Activated CD4-positive, CD25-positive, alpha-beta regulatory T cell treated with anti-CD3 and anti-CD28 coated beads, Interleukin-2, amount 50 U/mL, for 24 hours (primary cell): ENCODE measurements at places on chromosomes 11 and 22.

DNA sequence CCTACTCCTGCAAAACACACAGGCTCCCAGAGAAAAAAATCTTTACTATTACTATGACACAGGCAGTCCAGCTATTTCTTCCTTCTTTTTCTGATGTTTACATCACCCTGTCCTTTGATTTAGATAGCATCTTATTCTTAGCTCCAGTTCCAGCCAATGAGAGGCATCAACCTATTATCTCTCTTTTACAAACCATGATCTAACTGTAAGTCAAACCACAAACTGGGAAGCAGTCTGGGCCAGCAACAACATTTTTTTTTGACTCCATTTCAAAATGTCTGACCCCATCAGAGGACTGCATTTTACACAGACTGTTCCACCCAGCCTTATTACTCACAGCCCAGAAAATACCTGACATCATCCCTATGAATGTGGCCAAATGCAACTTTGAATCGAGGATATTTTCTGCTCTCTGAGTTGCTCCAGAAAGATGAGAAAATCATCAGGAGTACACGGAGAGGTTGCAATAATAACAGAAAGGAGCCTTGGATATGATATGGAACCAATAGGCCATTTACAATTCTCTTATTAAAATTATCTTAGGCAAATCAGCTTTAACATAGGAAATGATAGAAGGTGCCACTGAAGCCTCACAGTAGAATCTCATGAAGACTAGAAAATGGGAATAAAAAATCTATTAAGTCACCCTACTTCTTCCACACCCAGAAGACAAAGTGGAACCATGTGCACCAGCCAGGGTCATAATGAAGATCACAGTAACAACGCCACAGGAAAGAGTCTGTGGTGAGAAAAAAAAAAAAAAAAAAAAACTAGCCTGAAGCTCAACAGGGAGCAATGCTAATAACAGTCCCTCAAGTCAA, 21.2 kb downstream of the TBRG1 start:
- ATAC-seq, result no peak

DNA sequence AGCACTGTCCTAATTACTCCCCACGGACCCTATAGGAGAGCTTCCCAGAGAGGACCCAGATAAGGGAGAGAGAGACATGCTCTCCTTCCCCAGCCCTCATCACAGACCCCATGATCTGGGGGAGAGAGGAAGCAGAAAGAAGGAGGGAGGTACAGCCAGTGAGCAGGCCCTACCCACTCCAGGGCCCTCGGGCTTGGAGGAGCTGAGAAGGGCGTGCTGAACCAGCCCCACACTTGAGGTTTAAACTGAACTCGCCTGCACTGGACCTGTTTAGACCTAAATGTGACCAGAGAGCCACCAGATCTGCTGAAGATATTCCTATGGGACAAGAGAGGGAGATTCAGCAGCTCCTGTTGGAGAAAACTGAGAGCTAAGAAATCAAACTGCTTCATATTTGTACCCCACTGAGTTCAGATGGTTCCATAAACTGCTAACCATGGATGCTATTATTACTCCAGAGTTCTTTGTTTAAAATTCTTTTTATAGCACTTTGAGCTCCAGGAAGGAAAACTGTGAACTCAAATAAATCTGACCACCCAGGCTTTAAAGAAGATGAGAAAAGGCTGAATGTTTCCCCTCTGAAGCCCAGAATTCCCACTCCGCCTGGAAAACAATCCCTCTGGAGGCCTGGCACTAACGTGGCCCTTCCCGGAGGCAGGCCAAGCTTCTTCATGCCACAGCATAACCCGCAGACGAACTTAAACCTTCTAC, 67.2 kb downstream of the EFCAB6 start:
- no peak for ATAC-seq

- no peak for ATAC-seq
These were observed 2.0 kb downstream of the MYOD1 start for GRCh38 chr11:17721242-17721999.

DNA sequence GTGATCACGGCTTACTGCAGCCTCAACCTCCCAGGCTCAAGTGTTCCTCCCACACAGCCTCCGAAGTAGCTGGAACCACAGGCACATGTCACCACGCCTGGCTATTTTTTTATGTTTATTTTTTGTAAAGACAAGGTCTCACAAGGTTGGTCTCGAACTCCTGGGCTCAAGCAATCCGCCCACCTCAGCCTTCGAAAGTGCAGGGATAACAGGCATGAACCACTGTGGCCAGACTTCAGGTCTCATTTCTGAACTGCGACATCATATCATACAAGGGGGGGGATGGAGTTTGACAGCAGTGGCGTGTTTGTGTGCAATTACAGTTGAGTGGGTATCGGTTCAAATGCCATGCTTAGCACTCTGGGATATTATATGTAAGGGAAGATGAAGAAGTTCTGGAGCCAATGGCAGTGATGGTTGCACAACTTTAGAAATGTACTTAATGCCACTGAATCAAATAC, 6.9 kb downstream of the NAALADL1 start:
- ATAC-seq, result no peak

DNA sequence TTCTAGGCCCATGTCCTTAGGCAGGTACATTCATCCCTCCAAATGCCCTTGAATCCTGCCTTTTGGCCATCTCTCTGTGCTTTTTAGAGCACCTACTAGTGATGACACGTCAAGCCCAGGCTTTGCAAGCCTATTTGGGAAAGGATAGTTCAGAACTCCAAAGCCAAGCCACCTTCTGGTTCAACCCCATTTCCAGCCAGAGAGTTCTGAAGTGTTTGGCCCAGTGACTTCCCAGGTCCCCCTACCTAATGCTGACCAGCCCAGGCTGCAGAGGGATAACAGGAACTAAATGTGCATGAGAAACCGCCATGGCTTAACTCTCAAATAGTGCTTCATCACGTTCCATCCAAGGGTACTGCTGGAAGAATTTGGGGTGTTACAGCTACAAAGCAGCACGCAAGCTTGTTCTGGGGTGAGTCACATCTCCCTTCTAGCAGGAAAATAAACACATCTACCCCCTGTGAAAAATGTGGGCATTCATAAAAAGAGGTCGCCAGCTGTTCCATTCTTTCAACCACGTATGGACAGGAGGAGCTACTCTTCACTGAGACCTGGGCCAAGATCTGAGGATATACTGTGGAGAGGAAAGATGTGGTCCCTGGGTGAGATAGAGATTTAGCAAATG, 2.0 kb upstream of the FXYD6 start:
- ATAC-seq, result no peak

DNA sequence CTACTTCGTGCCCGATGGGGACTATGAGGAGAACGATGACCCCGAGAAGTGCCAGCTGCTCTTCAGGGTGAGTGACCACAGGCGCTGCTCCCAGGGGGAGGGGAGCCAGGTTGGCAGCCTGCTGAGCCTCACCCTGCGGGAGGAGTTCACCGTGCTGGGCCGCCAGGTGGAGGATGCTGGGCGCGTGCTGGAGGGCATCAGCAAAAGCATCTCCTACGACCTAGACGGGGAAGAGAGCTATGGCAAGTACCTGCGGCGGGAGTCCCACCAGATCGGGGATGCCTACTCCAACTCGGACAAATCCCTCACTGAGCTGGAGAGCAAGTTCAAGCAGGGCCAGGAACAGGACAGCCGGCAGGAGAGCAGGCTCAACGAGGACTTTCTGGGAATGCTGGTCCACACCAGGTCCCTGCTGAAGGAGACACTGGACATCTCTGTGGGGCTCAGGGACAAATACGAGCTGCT, 751 bp downstream of the FIBIN start:
- no peak for ATAC-seq

- no peak for ATAC-seq
These were observed 485.7 kb upstream of the ANO5 start for GRCh38 chr11:21707116-21707739.

- no peak for ATAC-seq
These were observed 1.9 kb upstream of the BUD13 start for GRCh38 chr11:116774661-116775060.

GRCh38 chr22:24521791-24522245, 26.7 kb downstream of the UPB1 start:
- ATAC-seq, result peak; percentile 63

- no peak for ATAC-seq
These were observed 16.0 kb upstream of the PICK1 start for GRCh38 chr22:38040953-38041759.

- ATAC-seq, result no peak
These were observed 8.2 kb upstream of the NAP1L4 start for GRCh38 chr11:3000032-3000961.

GRCh38 chr11:70108250-70108649, 30.1 kb downstream of the ANO1 start:
- ATAC-seq, result no peak

- no peak for ATAC-seq
These were observed 112.0 kb downstream of the ST3GAL4 start for GRCh38 chr11:126467471-126467870.

DNA sequence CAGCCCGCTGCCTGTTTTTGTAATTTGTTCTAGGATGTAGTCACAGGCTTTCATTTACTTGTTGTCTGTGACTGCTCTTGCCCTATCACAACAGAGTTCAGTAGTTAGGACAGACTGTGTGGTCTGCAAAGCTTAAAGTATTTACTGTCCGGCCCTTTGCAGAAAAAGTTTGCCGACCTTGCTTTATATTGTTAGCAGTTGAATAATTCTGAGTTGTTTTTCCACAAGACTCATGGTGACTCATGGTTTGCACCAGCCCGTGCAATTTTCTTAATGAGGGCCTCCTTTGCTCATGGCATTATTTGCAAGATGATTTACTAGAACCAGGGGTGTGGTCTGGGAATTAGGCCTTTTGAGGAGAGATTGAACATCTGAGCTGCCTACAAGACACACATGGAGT, 110.6 kb downstream of the SCN3B start:
- ATAC-seq, result no peak

DNA sequence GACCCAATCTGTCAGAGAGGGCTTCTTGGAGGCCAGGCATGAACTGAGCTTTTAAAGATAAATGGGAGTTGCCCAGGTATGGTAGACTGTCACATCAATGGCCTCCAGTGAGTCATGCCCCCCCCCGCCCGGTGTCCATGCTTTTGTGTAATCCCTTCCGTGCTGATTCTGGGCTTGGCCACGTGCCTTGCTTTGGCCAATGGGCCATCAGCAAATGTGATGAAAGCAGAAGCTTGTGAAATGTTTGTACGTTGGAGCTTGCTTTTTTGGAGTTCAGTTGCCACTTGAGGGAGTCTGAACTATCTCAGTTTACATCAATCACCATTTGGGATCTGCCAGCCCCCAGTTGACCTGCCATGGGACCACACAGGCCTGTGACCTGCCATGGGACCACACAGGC, 4.3 kb upstream of the THY1 start:
- no peak for ATAC-seq

DNA sequence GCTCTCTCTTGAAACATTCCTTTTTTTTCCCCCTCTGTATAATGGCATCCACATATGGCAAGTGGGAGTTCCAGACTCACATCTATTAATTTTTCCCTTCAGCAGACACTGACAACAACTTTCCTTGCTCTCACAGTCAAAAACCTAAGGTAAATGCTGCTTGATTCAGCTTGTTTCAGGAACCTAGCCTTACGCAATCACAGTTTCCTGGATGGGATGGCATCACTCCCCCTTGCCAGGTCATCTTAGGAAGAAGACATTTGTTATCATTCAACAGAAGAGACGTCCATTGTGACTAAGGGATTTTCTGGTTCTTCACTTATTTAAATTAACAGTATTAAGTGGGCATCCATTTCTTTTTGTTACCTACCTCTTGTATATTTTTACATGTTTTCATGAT, 112.0 kb upstream of the PDGFD start:
- no peak for ATAC-seq

DNA sequence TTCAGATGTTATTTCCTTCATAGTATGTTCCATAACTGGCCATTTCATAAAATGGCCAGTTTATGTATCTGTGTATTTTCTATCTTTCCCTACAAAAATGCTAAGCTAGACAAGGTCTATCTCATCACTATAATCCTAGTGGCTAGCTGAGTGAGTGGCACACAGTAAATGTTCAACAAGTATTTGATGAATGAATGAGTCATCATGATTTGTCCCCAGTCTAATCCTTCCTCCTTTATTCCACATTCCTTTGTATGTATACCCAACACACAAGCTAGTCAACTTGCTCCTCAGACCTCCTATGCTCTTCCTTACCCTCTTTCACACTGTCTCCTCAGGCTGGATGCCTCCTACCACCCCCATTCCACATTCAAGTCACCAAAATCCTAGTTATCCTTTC, 12.5 kb downstream of the APLNR start:
- no peak for ATAC-seq

GRCh38 chr11:119471329-119471728, 48.4 kb upstream of the THY1 start:
- ATAC-seq, result no peak

DNA sequence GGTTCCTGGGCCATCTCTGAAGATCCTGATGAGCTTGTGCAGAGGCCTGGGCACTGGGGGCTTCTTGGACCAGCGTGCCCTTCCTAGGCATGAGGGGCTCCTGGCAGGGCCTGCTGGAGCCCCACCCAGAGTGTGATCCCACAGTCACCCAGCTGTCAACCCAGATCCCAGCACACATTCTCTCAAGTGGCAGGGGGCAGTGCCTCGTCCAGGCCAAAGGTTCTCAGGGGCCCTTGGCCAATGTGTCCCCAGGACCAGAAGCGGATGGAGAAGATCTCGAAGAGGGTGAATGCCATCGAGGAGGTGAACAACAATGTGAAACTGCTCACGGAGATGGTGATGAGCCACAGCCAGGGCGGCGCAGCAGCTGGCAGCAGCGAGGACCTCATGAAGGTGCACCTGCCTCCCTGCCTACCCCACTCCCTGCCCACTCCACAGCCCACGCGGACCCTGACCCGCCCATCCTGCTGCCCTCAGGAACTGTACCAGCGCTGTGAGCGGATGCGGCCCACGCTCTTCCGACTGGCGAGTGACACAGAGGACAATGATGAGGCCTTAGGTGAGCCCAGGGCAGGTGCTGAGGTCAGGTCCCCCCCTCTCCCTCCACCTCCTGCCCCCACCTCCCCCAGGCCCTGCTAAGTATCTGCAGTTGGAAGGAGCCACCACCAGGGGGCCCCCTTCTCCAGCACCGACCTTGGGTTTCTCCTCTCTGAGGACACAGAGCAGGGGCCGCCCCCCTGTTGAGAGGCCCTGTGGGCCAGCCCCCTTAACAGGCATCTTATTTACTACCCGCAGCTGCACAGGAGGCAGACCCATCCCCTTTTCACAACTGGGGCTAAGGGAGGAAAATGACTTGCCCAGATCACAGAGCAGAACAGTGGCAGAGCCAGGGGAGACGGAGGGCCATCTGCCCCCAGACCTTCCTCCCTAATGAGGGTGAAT, 14.7 kb downstream of the GGA1 start:
- ATAC-seq, result peak; percentile 73

DNA sequence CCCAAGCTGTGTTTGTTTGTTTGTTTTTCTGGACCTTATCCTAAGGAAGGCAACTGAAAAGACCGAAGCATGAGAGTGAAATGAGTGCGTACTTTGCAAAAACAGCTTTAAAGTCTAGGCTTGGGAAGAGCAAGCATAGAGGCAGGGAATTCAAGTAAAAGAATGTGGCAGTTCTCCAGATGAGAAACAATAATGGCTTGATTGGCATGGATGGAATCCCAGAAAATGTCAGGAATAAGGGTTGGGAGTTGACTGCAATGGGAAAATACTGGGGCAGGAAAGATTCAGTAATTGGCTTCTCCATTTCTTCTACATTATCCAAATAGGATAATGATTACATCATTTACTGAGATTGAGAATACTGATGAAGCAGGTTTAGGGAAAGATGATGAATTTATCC, 17.5 kb downstream of the SAAL1 start:
- no peak for ATAC-seq
